Stimulated activated CD4-positive, alpha-beta T cell treated with anti-CD3 and anti-CD28 coated beads, Interleukin-12 subunit alpha, Interleukin-12 subunit beta, amount 100 ng/mL, for 48 hours (primary cell): ENCODE measurements at places on chromosomes 5 and 9.

GRCh38 chr9:79120533-79120932 is 451.2 kb upstream of the TLE4 start:
- no peak for DNase-seq

- DNase-seq: no peak
These were observed 641.6 kb downstream of the NR2F1-AS1 start for GRCh38 chr5:92939428-92939827.

GRCh38 chr5:140118302-140118936 is 4.5 kb downstream of the PURA start:
- no peak for DNase-seq

DNA sequence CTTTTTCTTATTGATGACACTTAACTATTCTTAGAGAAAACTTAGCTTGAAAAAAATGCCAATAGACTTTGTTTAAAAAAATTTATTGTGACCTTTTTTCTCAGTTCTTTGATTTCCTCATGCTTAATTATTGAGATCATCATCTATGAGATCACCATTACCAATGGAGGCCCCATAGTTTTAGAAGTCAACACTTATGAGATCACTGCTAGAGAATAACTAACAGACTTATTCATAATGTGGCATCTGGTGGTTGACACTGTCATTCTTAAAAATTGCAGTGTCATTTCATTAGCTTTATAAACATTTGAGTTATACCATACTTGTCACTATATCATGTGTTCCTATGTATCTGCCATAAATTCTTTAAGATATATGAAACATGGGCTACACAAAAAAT is 14.9 kb upstream of the FEM1C start:
- no peak for DNase-seq

- no peak for DNase-seq
These were observed 8.9 kb upstream of the ENTPD8 start for GRCh38 chr9:137449931-137450538.

GRCh38 chr5:17819783-17820182 is 185.5 kb downstream of the TAF11L14 start:
- no peak for DNase-seq

DNA sequence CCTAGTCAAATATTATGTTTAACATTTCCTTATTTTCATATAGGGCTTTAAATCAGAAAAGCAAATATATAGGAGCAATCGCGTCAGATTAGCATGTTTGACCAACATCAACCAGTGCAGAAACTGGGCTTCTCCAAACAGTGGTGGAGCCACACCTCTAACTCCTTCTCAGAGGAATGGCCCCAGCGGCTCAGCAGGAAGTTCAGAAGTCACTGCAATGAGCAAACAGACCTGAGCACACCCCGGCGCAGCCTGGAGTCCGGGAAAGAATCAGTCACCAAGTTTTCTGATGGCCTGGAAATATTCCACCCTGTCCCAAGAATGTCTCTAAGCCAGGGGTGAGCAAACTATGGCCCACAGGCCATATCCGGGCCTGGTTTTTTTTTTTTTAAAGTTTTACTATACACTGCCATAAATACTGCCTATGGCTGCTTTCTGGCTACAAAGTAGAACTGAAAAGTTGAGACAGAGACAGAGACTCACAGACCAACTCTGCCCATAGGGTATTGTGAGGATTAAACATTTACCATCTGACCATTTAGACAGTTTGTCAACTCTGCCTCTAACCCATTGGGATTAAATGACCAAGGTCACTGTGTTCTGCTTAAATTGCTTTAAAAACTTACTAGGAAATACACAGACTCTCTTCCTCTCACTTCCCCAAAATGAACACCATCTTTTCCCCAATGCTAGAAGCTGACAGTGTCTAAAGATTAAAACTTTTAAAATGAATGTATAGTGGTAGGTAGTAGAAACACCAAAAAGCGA is 5.4 kb downstream of the GOLM1 start:
- no peak for DNase-seq

DNA sequence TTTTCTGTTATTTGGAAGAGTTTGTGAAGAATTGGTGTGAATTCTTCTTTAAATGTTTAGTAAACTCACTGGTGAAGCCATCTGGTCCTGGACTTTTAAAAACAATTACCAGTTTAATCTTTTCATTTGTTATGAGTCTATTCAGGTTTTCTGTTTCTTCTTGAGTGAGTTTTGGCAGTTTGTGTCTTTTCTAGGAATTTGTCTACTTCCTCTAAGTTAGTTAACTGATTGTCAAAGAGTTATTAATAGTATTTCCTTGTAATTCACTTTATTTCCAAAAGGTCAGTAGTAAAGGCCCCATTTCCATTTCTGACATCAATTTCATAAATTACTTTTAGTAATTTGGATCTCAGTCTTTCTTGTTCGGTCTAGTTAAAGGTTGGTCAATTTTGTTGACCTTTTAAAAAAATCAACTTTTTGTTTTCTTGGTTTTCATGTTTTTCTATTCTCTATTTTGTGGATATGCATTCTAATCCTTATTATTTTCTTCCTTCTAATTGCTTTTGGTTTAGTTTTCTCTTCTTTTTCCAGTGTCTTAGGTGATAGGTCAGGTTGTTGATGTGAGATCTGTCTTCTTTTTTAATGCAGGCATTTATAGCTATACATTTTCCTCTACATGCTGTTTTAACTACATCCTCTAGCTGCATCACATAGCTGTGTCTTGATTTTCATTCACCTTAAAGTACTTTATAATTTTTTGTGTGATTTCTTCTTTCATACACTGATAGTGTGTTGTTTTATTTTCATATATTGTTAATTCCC is 7.3 kb upstream of the SMIM3 start:
- no peak for DNase-seq

- no peak for DNase-seq
These were observed 41.7 kb downstream of the ICE1 start for GRCh38 chr5:5464036-5464715.

DNA sequence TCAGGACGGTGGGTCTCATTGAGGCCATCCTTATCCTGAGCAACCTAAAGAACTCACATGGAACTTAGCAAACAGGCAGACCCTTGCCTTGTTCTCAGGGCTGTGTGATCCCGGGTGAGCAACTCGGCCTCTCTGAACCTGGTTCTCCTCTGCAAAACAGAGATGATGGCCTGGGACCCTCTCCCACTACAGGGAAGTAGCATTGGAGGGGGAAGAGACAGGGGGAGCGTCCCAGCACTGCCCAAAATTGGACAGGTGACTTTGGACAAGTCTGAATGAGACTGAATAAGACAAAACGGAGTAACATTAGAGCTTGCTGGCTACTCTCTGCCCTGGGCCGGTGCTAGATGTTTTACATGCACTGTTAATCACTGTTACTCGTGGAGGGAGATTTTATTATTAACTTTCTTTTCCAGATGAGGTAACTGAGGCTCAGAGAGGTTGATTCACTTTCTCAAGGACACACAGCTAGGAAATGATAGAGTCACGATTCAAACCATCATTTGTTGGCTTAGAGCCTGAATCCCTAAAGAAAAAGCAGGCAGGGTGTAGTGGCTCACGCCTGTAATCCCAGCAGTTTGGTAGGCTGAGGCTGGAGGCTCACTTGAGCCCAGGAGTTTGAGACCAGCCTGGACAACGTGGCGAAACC is 136.4 kb downstream of the C9orf50 start:
- no peak for DNase-seq

DNA sequence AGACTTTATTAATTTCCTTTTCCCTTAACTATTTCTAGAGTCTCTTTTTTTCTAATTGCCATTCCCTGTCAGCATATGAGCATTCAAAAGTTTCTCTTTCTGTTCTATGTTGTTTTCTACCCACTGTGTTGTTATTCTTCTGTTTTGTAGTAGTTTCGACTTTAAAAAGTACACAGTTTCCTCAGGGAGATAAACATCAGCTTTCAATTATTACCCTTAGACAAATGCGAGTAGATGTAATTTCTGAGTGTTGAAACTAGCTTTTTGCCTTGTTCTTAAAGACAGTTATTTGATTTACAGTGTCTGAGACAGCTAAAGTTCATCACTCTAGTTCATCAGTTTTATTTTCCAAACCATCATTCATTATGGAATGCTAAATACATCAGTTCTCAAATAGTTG is 19.5 kb downstream of the MTREX start:
- DNase-seq: no peak

DNA sequence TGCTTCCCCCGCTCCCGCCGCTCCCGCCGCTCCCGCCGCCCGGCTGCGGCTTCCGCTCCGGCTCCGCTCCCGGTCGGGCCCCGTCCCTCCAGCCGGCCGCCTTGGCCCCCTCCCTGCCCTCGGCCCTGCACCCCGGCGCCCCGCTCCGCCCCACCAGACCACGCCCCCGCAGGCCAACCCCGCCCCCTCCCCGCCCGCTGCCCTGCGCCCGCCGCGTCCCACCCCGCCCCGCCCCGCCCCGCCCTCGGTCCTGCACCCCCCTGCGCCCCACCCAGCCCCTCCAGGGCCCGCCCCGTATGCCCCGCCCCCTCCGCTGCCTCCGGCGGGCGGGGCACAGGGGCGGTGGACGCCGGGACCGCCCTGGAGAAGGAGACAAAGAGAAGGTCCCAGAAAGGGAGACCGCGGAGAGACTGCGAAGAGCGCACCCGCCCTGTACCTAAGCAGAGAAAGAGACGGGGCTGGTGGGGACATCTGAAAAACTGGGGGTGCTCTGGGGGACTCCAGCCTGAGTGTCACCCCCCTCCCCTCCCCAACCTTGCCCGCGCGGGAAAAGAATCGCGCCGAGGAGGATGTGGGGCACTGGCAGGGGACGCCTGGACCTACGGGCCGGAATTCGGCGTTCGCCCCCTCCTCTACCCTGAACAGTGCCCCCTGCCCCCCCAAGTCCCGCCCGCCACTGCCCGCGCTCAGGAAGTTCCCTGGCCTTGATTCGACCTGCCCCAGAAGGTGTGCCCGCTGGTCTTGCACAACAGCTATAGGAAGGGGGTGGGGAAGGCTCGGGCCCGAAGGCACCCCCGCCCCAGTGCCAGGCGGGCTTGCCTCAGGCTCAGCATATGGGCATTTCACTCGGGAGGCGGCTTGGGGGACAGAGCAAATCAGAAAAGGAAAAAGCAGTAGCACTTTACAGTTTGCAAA is 42.8 kb upstream of the STXBP1 start:
- peak; percentile 42 for DNase-seq

DNA sequence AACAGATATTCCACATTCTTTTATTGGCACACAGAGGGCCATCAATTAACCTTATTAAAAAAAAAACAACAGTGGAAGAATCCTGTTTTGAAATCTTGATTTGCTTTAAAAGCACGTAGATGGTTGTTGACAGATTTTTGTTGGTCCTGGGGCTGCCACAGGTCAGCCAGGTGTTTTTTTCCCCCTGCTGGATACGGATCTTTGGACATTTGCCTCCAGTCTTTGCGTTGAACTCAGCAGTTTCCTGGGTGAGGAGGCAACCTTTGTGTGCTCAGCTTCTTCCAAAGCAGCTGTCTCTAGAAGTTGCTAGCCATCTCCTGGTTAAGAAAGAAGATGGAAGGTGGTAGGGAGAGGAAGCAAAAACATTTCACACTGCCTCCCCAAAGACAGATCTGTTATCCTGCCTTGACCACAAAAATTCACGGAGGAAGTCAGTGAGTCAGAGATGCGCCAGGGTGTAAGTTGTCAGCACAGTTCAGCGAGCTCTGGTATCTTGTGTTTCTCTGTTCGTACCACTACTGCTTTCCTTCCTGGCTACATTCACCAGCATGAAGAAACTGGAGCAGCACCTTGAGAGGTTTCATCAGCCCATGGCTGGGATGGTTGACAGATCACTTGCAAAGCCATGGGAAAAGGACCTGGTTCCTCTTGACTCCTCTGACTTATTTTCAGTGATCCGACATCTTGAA is 207.3 kb downstream of the ARHGAP26 start:
- no peak for DNase-seq

- DNase-seq: no peak
These were observed 166.7 kb upstream of the PPP2R2B start for GRCh38 chr5:147045290-147045689.

- no peak for DNase-seq
These were observed 109.3 kb upstream of the DHFR start for GRCh38 chr5:80763873-80764647.

DNA sequence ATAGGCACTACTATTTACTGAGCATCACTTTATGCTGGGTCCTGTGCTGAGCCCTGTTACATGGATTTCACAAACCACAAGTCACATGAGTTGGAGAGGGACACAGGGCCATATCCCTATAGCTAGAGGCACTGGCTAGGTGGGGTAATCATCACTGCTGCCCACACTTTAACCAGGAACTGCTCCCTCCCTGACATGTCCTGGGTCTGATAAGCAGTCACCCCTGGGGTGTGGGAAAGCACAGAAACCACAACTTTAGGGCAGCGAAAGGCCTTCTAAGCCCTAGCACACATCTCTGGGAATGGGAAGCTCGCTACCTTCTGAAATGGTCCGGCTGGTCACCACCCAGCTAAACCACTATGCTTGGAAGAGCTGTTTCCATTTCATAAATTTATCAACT is 15.0 kb downstream of the TBC1D2 start:
- DNase-seq: no peak

DNA sequence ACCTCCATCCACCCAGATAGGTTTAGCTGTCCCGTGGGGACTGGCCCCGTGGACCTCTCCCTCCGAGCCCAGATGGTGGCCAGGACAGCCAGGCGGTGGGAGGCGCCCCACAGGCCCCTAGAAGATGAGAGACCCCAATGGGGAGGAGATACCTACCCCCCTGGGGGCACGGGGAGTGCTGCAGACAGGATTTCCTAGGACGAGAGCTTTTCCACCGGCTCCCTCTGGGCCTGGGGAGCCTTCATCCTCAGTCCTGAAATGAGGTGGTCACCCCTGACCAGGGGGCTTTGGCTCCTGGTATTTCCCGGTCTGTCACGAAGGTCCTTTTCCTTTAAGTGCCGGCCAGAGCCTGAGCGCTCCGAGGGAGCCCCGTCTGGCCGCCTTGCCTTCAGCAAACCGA is 46.8 kb downstream of the MRPL36 start:
- DNase-seq: no peak

DNA sequence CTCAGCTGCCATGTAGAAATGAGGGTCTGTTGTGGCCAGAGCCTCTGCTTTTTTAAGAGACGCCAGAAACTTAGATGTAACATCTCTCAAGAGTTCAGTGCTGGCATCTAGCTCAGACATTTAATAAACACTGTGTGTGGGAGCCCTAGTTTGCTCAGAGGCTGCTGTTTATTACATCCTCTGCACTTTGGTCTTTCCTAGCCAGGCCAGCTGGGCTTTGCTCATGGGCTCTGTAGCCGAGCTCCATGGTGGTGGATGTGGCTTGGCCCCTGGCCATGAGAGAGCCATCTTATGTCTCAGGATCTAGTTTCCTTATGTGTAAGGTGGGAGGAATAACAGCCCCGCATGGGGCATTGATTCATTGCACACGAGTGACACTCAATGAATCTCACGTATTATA is 30.0 kb downstream of the ARHGEF37 start:
- no peak for DNase-seq

GRCh38 chr5:78671609-78672008 is 23.0 kb upstream of the LHFPL2 start:
- DNase-seq: no peak
